ENCODE measurements at places on chromosomes 16 and 17. TPM values are rescaled to one million over a fixed set of nuclear protein-coding genes. Genes with fewer than 3 reads are reported as not detected.

DNA sequence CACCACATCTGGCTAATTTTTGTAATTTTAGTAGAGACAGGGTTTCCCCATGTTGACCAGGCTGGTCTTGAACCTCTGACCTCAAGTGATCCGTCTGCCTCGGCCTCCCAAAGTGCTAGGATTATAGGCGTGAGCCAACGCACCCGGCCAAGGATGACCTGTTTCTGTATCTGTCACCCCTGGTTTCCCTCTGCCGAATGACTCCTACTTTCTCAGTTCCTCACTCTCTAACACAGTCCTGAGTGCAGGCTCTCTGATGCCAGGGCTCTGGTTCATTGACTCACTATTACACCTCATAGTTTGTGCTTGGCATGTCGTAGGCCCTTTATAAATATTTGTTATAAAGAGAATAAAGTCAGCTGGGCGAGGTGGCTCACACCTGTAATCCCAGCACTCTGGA, 10.7 kb upstream of the PRPF8 start:
- no peak for DNase-seq
- no peak overlapping the region for H3K27ac ChIP-seq
- no peaks in the 10 kb centered on the region for H3K36me3 ChIP-seq
- peaks cover 9% of the 10 kb centered on the region for H3K27me3 ChIP-seq

DNA sequence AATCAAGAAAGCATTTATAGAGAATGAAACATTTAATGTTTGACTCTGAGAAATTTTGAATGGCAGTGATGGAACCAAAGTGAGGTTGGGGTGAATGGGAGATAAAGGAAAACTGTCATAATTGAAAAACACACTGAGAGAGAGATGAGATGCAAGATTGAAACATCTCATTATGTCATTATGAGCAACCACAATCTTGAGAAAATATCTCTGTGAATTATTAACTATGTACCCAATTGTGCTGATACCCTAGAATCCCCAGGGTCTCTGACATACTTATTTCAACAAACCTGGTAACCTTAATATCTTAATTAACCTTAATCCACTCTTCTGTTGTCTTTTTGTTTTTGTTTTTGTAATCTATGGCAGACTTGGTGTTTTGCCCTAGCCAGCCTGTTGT, 143.5 kb upstream of the HLF start:
- no peaks in the 10 kb centered on the region for H3K4me1 ChIP-seq
- H3K36me3 ChIP-seq, result peaks cover 2% of the 10 kb centered on the region
- DNase-seq, result no peak

Gene BAIAP2
- 11.7 TPM for total RNA-seq

DNA sequence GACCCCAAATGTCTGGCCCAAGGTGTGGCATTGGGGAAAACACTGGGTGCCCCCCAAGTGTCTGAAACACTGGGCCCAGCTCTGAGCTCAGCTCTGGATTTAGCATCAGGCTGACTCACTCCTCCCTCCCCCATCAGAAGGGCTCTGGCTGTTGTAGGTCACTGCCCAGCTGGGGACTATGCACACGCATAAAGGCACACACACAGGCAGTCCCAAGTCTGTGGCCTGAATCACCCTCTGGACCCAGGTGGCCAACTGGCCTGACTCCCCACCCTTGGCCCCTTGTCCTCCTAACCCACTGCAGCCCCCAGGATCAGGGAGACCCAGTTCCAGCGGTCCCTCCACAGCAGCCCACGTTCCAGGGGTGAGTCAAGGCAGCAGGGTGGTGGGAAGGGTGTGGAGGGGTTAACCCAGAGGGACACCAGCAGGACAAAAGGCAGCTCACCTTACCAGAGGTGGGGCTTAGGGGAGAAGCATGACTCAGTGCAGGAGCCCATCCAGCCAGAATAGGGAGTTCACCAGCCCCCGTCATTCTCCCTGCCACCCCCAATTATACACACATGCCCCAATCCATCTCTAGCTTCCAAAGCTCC, 47.0 kb downstream of the MYO18A start:
- peaks cover 49% of the 10 kb centered on the region for H3K4me1 ChIP-seq
- H3K36me3 ChIP-seq, result no peaks in the 10 kb centered on the region
- H3K27me3 ChIP-seq, result no peaks in the 10 kb centered on the region
- no peak for DNase-seq
- no peak overlapping the region for H3K27ac ChIP-seq

Gene CENPV
- 26.2 TPM for total RNA-seq

GRCh38 chr17:75878174-75878998, at the start of gene TRIM47:
TRIM47 (minus strand) TSS chr17:75878581; CDS start chr17:75878548, 33 bp downstream.
- H3K36me3 ChIP-seq, result no peaks in the 10 kb centered on the region
- DNase-seq, result no peak
- peak within 1 kb of the TSS; percentile 94 for H3K27ac ChIP-seq
- H3K4me1 ChIP-seq, result peaks cover 25% of the 10 kb centered on the region
- no peaks in the 10 kb centered on the region for H3K27me3 ChIP-seq
- H3K4me3 ChIP-seq, result peak within 1 kb of the TSS; percentile 88

- H3K4me1 ChIP-seq, result no peaks in the 10 kb centered on the region
- H3K27ac ChIP-seq, result no peak overlapping the region
- peaks cover 1% of the 10 kb centered on the region for H3K27me3 ChIP-seq
- DNase-seq, result no peak
- H3K4me3 ChIP-seq, result no peak overlapping the region
Observed at GRCh38 chr17:31696184-31696602, 162.9 kb downstream of the COPRS start.

GRCh38 chr16:85983606-85984230, 84.8 kb downstream of the IRF8 start:
- no peak overlapping the region for H3K4me3 ChIP-seq
- H3K4me1 ChIP-seq, result peaks cover 6% of the 10 kb centered on the region
- H3K36me3 ChIP-seq, result no peaks in the 10 kb centered on the region
- H3K27ac ChIP-seq, result no peak overlapping the region
- no peak for DNase-seq

- H3K27me3 ChIP-seq, result no peaks in the 10 kb centered on the region
- peaks cover 6% of the 10 kb centered on the region for H3K36me3 ChIP-seq
- no peak for DNase-seq
- no peak overlapping the region for H3K27ac ChIP-seq
- H3K4me1 ChIP-seq, result peaks cover 4% of the 10 kb centered on the region
Observed at GRCh38 chr16:1791943-1792812, 1.3 kb downstream of the IGFALS start.

GRCh38 chr17:16121915-16122314, 93.4 kb downstream of the NCOR1 start:
- peaks cover 45% of the 10 kb centered on the region for H3K36me3 ChIP-seq
- H3K27ac ChIP-seq, result no peak overlapping the region
- no peak for DNase-seq

Gene CARD14
- not detected for total RNA-seq

- no peak within 1 kb of the TSS for H3K4me3 ChIP-seq
- no peak for DNase-seq
- no peak within 1 kb of the TSS for H3K27ac ChIP-seq
- no peaks in the 10 kb centered on the region for H3K36me3 ChIP-seq
- H3K27me3 ChIP-seq, result no peaks in the 10 kb centered on the region
- peaks cover 6% of the 10 kb centered on the region for H3K4me1 ChIP-seq
Observed at GRCh38 chr16:2829501-2830354, at the start of gene ZG16B. ZG16B (plus strand) TSS chr16:2830303; CDS start chr16:2830442, 139 bp downstream.
